GOT3 (cell line): ENCODE measurements at places on chromosomes 2 and 18.

DNA sequence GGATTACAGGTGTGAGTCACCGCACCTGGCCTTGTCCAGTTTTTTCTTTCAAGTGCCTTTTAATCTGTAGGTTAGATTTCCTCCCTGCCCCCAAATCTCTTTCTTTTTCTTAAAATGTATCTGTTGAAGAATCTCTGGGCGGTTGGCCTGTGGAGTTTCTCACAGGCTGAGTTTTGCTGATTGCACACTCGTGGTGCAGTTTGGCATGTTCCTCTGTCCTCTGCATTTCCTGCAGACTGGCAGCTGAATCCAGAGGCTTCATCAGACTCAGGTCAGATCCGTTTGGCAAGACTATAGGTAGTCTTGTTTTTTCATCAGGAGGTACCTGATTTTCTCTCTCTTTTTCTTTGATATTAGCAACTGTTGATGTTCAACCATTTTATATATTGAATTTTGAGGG lies 5.5 kb downstream of the CASP10 start:
- DNase-seq, result no peak

- no peak for DNase-seq
Observed at GRCh38 chr2:211085056-211085680, 528.8 kb downstream of the CPS1 start.

- no peak for DNase-seq
Observed at GRCh38 chr2:164887434-164888144, 46.0 kb upstream of the COBLL1 start.

DNA sequence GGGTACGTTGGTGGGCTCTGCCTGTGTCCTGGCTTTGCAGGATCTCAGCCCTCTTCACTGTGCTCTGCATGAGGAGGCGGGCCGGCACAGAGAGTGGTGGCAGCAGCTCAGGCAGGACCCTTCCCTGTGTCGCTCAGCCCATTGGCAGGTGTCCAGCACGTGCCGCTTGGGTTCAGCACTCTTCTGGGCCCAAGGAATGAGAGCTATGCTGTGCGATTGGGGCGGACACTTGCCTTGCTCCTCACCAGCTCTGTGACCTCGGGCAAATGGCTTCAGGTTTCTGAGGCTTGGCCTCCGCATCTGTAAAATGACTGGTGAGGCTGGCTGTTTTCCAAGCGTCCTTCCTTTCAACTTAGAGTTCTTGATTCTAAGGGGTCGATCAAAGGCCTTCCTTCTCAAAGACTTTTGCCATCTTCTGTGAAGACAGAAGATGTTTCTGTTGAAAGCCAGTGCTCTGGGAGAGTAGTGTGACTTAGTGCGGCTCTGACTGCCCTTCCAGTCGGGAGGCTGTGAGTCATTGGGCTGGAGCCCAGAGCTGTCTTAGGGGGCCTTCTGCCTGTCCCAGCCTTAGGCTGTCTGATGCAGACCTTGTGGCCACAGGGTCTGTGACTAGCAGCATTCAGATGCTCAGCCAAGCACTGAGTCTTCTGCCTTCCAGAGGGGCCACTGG lies 35.6 kb downstream of the GLI2 start:
- peak; percentile 12 for DNase-seq
